ENCODE measurements at places on chromosomes 13 and 19.

- no peak for DNase-seq
These were observed 1191.1 kb upstream of the MIR17HG start for GRCh38 chr13:90156390-90156789.

DNA sequence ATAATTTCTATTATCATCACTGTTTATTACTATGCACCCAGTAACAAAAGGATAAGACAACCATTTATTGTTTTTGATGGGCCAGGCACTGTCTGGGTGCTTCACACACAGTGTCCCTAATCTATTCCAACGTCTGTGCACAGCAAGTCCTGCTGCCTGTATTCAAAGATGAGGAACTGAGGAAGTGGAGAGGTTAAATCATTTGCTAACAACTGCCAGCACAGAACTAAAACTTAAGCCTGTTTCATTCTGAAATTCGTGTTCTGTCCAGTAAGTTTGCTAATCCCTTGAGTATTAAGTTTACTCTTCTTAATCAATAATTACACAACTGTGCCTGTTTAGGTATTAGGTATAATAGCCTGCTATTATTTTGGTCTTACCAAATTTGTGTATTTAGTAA is 41.9 kb downstream of the TEX26 start:
- DNase-seq = no peak

GRCh38 chr19:44644402-44645016 is 799 bp downstream of the PVR start:
- no peak for DNase-seq

DNA sequence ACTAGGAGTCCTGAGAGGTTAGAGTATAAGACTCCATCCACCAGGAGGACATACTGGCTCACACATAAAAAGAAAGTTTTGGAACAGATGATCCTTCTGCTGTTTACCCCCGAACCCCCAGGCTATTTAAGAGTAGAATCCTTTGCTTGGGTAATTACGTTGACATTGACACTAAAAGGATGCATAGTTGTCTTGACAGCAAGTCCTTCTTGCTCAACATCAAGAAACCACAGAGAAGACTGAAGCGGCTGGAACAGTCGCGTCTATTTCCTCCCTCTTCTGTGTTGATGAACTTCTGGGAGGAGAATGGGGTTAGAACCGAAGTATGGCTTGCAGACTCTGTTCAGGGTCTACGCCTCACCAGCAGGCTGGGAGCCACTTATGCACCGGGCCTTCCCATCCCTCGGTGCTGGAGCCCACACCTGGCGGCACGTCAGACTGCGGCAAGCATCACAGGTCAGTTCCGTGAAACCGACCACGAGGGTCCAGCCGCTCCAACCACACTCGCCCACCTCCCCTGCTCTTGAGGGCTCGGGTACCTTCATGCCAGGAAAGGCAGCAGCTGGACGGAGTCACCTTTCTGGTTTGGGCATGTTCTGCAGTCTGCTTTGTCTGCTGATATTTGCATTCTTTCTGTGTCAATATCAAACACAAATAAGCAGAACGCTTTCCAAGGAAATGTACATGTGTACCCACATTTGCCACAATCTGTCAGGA is 42.4 kb upstream of the RANBP3 start:
- no peak for DNase-seq

DNA sequence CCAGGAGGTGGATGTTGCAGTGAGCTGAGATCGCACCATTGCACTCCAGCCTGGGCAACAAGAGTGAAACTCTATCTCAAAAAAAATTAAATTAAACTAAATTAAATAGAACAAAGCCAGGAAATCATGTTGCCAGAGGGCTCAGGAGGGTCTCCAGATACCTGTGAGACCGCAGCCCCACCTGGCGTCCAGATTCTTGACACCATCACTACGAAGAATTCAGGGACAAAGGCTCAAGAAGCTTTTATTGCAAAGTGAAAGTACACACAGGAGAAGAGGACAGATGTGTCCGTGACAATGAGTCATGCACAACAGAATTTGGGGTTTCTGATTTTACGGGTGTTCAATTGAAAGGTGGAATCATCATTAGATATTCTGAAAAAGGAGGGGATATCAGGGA is 76.6 kb downstream of the STOML3 start:
- no peak for DNase-seq

DNA sequence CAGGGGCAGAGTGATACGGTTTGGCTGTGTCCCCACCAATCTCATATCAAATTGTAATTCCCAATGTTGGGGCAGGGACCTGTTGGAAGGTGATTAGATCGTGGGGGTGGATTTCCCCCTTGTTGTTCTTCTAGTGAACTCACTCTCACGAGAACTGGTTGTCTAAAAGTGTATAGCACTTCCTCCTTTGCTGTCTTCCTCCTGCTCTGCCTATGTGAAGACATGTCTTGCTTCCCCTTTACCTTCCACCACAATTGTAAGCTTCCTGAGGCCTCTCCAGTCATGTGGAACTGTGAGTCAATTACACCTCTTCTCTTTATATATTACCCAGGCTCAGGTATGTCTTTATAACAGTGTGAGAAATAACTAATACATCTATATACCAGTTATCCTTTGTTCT is 706.4 kb upstream of the KLHL1 start:
- DNase-seq = no peak

Data from CD4-positive, alpha-beta T cell treated with Interferon alpha-2 for 1 hour (primary cell).